ENCODE measurements at places on chromosomes 5 and 9.

GRCh38 chr9:88017096-88017495 is 42.8 kb upstream of the CDK20 start:
- no peaks in the 10 kb centered on the region for H3K4me1 ChIP-seq
- H3K27ac ChIP-seq = no peak overlapping the region
- H3K36me3 ChIP-seq = no peaks in the 10 kb centered on the region
- no peak overlapping the region for H3K4me3 ChIP-seq

DNA sequence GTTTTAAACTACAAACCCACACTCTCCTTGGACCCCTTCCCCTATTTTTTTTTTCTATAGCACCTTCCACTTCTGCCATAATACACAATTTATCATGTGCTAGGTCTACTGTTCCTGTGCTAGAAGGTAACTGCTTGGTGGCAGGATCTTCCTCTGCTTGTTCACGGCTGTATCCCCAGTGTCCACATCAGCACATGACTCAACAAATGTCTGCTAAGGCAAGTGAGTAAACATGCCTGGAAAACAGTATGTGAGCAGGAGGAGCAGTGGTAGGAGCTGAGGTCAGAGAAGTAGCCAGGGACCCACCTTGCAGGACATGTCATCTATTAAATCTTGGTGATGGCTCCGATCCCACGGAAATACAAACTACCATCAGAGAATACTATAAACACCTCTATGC is 79.4 kb downstream of the AUH start:
- H3K36me3 ChIP-seq = no peaks in the 10 kb centered on the region
- no peaks in the 10 kb centered on the region for H3K27me3 ChIP-seq
- DNase-seq = peak; percentile 70
- no peak overlapping the region for H3K27ac ChIP-seq
- H3K4me3 ChIP-seq = no peak overlapping the region

- no peaks in the 10 kb centered on the region for H3K27me3 ChIP-seq
- no peak overlapping the region for H3K27ac ChIP-seq
- no peaks in the 10 kb centered on the region for H3K36me3 ChIP-seq
- H3K4me1 ChIP-seq = no peaks in the 10 kb centered on the region
- H3K4me3 ChIP-seq = no peak overlapping the region
Observed at GRCh38 chr5:141039061-141039460, 12.1 kb upstream of the PCDHB1 start.

DNA sequence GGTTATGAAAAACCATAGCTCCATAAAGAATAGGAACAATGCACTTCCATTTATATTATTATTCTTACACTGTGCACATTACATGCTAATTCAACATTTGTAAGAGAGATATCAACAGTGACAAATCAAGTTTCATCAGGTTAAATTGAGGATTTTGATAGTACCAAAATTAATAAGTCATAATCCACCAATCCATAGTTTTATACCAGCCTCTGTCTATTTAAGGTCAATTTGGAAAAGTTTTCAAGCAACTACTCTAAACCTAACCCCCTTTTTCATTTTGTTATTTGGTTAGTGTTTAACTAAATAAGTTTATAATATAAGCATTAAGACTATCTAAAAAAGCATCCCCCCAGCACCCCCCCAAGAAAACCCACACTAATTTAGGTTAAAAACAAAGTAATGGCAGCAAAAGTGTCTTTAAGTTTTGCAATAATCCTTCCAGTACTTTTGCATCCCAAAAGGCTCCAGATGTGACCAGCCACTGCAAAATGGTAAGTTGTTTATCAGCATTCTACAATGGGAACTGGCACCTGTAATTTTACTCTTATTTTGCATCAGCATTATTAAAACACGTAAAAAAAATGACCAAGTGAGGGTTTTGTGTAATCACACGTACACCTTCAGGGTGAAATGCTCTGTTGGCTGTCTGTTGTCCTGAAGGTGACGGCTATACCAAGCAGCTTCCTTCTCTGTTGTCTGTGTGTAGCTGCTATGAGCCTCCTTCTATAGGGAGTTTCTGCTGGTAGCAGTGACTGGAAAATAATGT is 36.8 kb upstream of the SSBP2 start:
- H3K27me3 ChIP-seq = no peaks in the 10 kb centered on the region
- H3K4me3 ChIP-seq = peak overlapping the region; percentile 5
- no peak overlapping the region for H3K27ac ChIP-seq
- DNase-seq = peak; percentile 60
- H3K4me1 ChIP-seq = peaks cover 24% of the 10 kb centered on the region
- H3K36me3 ChIP-seq = no peaks in the 10 kb centered on the region

DNA sequence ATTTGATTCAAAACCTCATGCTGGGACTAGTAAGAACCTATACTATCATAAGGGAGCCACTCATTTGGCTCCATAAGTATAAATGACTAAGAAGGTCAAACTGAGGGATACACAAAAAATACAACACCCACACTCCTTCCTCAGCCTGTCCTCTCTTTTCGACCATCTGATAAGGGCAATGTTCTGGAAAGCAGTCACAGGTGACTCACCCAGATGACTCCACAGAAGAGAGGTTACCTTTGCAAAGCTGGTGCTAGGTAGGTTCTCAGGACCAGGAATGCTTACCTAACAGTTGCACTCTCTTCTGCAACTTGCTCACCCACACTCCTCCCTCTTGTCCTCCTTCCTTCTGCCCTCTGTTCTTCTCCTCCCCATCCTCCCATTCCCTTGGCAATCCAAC is 32.9 kb downstream of the LHFPL2 start:
- no peaks in the 10 kb centered on the region for H3K27me3 ChIP-seq
- H3K4me1 ChIP-seq = peaks cover 22% of the 10 kb centered on the region
- DNase-seq = peak; percentile 56
- H3K36me3 ChIP-seq = no peaks in the 10 kb centered on the region
- H3K27ac ChIP-seq = no peak overlapping the region

DNA sequence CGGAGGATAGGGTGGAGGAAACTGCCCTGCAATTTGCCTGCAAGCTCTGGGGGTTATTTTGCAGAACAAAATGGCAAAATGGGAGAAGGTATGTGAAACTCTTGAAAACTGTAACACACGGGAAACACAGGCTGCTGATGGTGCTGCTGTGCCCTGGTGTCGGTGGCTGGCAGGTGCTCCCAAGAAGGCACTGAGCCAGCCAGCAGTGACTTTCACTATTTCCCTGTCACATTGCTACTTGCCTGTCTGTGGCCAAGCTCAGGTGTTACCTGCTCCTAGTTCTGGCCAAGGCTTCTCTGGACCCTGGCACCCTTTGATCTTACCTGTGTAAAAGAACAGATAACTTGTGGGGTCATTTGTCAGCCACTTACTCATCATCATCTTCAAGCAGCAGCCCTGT is 102.2 kb downstream of the CMYA5 start:
- H3K27me3 ChIP-seq = no peaks in the 10 kb centered on the region
- DNase-seq = no peak
- no peak overlapping the region for H3K27ac ChIP-seq
- no peaks in the 10 kb centered on the region for H3K4me1 ChIP-seq
- no peaks in the 10 kb centered on the region for H3K36me3 ChIP-seq
- H3K4me3 ChIP-seq = no peak overlapping the region

DNA sequence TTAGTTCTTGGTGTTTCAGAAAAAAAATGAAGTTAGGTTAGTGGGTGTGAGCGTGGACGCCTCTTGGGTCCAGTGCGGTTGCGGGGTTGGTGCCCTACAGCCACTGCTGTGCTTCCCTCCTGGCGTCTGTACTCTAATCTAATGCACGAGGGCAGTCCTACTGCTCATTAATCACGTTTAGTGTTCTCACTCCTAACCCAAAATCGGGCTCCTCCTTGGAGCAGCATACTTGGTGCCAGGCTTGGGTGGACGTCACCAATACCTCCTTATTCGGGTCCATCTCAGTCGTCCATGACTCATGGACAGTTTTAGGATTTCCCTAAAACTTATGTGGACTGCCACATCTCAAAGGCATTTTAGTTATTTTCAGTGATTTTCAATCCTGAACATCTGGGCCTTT is 41.6 kb downstream of the TRIO start:
- DNase-seq = peak; percentile 92
- no peaks in the 10 kb centered on the region for H3K27me3 ChIP-seq
- peaks cover 99% of the 10 kb centered on the region for H3K4me1 ChIP-seq
- H3K36me3 ChIP-seq = no peaks in the 10 kb centered on the region
- H3K27ac ChIP-seq = peak overlapping the region; percentile 95

GRCh38 chr5:153361735-153362409 is 128.6 kb upstream of the GRIA1 start:
- no peaks in the 10 kb centered on the region for H3K27me3 ChIP-seq
- DNase-seq = no peak
- no peaks in the 10 kb centered on the region for H3K36me3 ChIP-seq
- H3K4me1 ChIP-seq = no peaks in the 10 kb centered on the region
- H3K4me3 ChIP-seq = no peak overlapping the region

GRCh38 chr9:18638371-18639249 is 164.7 kb downstream of the ADAMTSL1 start:
- peak overlapping the region; percentile 20 for H3K27ac ChIP-seq
- H3K4me1 ChIP-seq = peaks cover 36% of the 10 kb centered on the region
- no peaks in the 10 kb centered on the region for H3K27me3 ChIP-seq
- no peak overlapping the region for H3K4me3 ChIP-seq

GRCh38 chr5:42948961-42949347 is 91.2 kb downstream of the ANXA2R start:
- peak; percentile 4 for DNase-seq
- H3K27ac ChIP-seq = peak overlapping the region; percentile 93
- no peaks in the 10 kb centered on the region for H3K36me3 ChIP-seq
- no peaks in the 10 kb centered on the region for H3K27me3 ChIP-seq

DNA sequence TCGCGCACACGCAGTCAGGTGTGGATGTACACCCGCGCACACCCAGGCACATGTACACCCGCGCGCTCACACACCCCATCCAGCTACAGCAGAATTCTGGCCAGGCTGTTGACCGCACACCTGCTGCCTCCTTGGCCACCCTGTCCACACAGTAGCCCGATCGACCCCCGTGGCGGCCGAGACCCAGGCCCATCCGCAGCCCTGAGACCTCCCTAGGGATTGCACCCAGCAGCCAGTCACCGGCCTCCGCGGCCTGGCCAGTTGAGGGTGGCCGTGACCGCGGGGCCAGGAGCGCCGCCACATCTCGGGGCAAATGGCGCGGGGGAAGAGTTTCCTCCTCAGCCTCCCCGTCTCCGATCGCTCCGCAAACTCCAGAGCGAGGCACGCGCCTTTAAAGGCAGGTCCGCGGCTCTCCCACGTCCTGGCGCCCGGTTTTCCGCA is 774 bp upstream of the ADAMTS16 start:
- H3K27me3 ChIP-seq = peaks cover 21% of the 10 kb centered on the region
- no peaks in the 10 kb centered on the region for H3K36me3 ChIP-seq
- no peak overlapping the region for H3K27ac ChIP-seq
- DNase-seq = peak; percentile 5
- H3K4me3 ChIP-seq = peak overlapping the region; percentile 32

GRCh38 chr9:35557320-35557719 is 47.7 kb upstream of the TESK1 start:
- peaks cover 15% of the 10 kb centered on the region for H3K4me1 ChIP-seq
- H3K4me3 ChIP-seq = no peak overlapping the region
- H3K27me3 ChIP-seq = no peaks in the 10 kb centered on the region
- H3K36me3 ChIP-seq = peaks cover 50% of the 10 kb centered on the region
- no peak for DNase-seq

- H3K4me1 ChIP-seq = no peaks in the 10 kb centered on the region
- no peaks in the 10 kb centered on the region for H3K27me3 ChIP-seq
- H3K36me3 ChIP-seq = no peaks in the 10 kb centered on the region
- H3K27ac ChIP-seq = no peak overlapping the region
Observed at GRCh38 chr9:86636519-86636918, 282.3 kb upstream of the TUT7 start.

GRCh38 chr5:132753135-132753987 is 6.1 kb downstream of the CCNI2 start:
- no peaks in the 10 kb centered on the region for H3K27me3 ChIP-seq
- H3K4me1 ChIP-seq = peaks cover 8% of the 10 kb centered on the region
- H3K4me3 ChIP-seq = no peak overlapping the region
- no peak overlapping the region for H3K27ac ChIP-seq
- H3K36me3 ChIP-seq = peaks cover 7% of the 10 kb centered on the region

GRCh38 chr9:36941441-36941840 is 92.6 kb downstream of the PAX5 start:
- H3K36me3 ChIP-seq = no peaks in the 10 kb centered on the region
- H3K4me1 ChIP-seq = no peaks in the 10 kb centered on the region
- no peak overlapping the region for H3K27ac ChIP-seq
- DNase-seq = no peak
- no peak overlapping the region for H3K4me3 ChIP-seq

DNA sequence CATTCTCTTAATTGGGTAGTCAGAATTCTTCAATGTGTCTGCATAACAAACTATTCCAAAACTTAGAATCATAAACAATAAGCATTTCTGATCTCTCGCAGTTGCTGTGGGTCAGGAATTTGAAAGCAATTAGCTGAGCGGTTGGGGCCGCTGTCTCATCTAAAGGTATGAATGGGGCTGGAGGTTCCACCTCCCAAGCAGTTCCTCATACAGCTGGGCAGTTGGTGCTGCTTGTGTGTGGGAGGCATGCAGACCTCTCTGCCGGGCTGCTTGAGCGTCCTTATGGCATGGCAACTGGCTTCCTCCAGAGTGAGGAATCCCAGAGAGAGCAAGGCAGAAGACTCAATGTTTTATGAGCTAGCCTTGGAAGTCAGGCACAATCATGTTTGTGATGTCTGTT is 30.2 kb upstream of the SEMA4D start:
- no peak for DNase-seq
- no peaks in the 10 kb centered on the region for H3K4me1 ChIP-seq
- no peaks in the 10 kb centered on the region for H3K36me3 ChIP-seq

DNA sequence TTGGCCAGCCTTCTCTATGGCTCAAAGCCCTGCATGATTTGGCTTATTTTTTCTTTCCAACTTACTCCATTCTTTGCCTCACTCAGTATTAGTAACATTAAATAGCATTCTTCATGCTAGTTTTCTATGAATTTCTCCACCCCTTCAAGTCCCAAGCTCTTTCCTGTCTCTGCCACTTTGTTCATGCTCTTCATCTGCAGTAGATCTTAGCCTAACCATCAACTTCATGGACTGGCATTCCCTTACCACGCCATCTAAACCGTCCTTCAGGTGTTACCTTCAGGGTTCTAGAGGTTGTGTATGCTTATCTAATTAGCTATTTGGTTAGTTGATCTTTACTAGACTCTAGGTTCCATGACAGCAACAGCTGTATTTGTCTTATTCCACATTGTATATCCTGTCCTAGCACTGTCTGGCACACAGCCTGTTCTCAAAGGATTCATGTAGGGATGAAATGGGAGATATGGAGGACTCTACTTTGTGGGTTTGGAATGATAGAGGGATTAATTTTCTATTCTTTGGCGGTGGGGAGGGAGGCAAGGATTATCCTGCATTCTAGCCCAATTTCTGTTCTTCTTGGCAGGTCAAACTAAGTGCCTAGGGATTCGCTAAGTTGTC is 26.4 kb downstream of the TMEM167A start:
- no peak for DNase-seq
- H3K27me3 ChIP-seq = no peaks in the 10 kb centered on the region
- H3K27ac ChIP-seq = no peak overlapping the region

GRCh38 chr5:82095536-82095935 is 123.7 kb downstream of the ATG10 start:
- H3K36me3 ChIP-seq = 0 out of 2 replicates have a peak, but pooled peaks cover 3% of the 10 kb centered on the region
- H3K4me3 ChIP-seq = no peak overlapping the region
- no peak for DNase-seq
- no peak overlapping the region for H3K27ac ChIP-seq

GRCh38 chr5:60183881-60184280 is 290.4 kb upstream of the PDE4D start:
- H3K27ac ChIP-seq = no peak overlapping the region
- DNase-seq = no peak
- no peak overlapping the region for H3K4me3 ChIP-seq
